ENCODE measurements at places on chromosomes 6 and 20.

- no peak for DNase-seq
Observed at GRCh38 chr6:11215773-11216172, 16.7 kb downstream of the NEDD9 start.

- DNase-seq = no peak
Observed at GRCh38 chr6:73565767-73566485, 45.1 kb upstream of the EEF1A1 start.

DNA sequence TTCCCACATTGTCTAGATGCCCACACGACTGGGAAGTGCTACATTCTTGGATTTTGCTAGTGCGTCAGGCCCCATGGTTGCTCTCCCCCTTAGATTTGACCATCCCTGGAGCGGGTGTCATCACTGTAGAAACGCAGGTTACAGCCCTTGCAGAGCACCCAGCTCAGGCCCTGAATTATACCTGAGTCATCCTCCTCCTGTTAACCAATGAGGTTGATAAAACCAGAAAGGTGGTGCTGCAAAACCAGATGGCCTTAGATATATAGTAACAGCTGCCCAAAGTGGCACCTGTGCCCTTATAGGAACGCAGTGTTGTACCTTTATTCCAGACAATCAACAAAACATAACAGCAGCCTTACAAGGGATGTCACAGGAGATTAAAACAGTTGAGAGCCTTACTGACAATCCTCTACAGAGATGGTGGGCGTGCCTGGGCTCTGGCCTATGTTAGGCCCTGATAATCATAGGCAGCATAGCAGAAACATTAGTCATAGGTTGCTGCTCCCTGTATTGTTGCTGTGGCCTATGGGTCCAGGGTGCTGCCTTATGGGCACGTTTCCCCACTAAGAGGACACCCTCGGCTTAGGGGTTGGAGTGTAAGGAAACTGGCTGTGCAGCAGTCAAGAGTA, 33.6 kb upstream of the HSF2 start:
- DNase-seq = no peak

DNA sequence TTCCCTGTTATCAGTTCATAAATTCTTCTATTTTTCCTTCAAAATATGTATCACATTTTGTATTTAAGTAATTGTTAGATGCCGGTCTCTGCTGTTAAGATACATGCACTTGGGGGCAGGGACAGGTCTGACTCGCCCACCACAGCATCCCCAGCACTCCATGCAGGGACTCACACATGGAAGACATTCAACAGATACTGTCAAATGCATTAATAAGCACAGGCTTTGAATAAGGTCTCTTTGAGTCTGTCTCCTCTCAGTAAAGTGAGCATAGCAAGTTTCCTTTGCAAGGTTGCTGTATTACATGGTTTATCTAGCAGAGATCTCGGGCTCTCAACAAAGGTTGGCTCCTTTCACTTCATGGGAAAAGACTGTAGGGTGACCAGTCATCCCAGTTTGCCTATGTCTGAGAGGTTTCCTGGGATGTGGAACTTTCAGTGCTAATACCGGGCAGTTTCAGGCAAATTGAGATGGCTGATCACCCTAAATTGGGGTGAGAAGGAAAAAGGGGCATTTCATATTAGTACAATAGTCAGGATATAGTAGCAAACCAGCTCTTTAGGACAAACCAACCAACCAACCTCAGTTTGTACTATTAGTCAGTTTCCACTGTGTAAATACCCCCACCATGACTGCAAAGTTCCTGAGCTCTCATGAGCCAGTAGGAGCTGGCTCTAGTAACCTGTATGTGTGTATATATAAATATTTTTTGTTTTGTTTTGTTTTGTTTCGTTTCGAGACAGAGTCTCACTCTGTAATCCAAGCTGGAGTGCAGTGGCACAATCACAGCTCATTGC, 15.0 kb downstream of the JPH2 start:
- DNase-seq = no peak

DNA sequence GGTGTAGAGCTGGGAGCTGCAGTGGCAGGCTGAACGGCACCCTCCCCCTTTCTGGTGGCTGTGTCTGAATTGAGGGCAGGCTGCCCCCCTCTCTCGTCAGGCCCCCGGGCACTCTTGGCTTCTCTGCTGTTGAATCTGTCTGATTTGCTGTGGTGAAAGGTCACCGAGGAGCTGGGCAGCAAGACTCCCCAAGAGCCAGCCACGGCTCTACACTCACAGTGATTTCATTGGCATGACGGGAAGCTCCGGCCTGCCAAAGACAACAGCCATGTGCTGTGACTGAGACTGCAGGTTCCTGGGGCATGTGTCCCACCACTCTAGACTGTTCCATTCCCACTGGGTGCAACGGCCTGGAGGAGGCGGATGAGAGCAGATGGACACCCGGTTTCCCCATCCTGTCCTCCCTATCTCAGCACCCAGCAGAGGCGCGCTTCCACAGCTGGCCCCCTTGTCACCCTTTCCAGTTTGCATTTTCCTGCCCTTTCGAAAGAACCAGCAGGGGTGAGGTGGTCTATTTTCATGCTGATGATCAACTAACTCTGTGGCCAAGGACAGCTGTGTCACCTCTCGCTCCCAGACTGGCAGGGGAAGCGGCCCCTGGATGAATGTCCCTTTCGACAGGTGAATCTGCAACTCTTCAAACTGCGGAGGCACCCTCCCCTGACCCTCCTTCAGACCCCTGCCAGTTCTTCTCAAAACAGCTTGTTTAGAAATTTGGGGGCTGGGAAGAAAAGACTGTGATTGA, 2.2 kb downstream of the APCDD1L start:
- no peak for DNase-seq

- DNase-seq = no peak
Observed at GRCh38 chr6:101402622-101403031, 9.1 kb downstream of the GRIK2 start.

GRCh38 chr6:148082696-148083095, 259.9 kb upstream of the SASH1 start:
- no peak for DNase-seq

- no peak for DNase-seq
Observed at GRCh38 chr6:142926177-142926493, 18.8 kb downstream of the HIVEP2 start.

GRCh38 chr20:11847827-11848226, 69.9 kb upstream of the BTBD3 start:
- no peak for DNase-seq

- no peak for DNase-seq
Observed at GRCh38 chr6:139868576-139868975, 494.1 kb upstream of the CITED2 start.

DNA sequence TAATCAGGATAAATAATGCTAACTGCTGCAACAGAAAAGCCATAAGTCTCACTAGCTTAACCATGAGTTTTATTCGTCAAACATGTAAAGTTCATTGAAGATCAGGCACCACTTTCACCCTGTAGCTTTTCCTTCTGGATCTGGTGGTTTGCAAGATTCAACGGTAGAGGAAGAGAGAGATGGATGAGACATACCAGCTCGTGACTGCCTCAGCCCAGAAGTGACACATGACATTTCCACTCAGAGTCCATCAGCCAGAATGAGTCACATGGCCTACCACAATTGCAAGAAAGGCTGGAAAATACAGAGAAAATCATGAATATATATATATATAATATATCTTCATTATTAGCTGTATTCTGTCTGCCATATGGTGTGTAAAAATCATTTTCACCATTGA, 29.0 kb downstream of the SPTLC3 start:
- no peak for DNase-seq

- DNase-seq = no peak
Observed at GRCh38 chr6:148416330-148416965, 73.8 kb downstream of the SASH1 start.

DNA sequence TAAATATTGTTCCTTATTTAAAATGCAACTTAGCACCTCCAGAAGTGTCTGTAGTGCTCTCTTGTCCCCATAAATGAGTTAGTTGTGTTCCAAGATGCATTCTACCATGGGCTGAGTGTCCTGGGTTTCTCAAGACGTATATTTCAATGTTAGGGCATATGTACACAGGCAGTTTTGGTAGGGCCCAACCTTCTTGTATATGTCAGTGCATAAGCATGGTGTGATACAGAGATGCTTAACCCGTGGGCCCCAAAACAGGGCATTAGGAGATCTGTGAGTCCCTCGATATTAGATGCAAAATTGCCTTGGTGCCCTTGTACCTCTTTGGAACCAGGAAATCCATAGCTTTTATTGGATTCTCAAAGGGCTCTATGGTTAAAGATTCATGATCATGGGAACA, 91.5 kb upstream of the HIVEP1 start:
- no peak for DNase-seq

- DNase-seq = no peak
Observed at GRCh38 chr6:88572449-88573139, 390.8 kb downstream of the RNGTT start.

- DNase-seq = no peak
Observed at GRCh38 chr20:11917663-11918062, at the start of gene BTBD3. Gene BTBD3 (plus strand): TSS chr20:11917893. CDS start chr20:11918276, 383 bp downstream.

- DNase-seq = no peak
Observed at GRCh38 chr6:101803136-101803535, 409.6 kb downstream of the GRIK2 start.

GRCh38 chr6:111743360-111743759, 129.9 kb downstream of the FYN start:
- DNase-seq = no peak

DNA sequence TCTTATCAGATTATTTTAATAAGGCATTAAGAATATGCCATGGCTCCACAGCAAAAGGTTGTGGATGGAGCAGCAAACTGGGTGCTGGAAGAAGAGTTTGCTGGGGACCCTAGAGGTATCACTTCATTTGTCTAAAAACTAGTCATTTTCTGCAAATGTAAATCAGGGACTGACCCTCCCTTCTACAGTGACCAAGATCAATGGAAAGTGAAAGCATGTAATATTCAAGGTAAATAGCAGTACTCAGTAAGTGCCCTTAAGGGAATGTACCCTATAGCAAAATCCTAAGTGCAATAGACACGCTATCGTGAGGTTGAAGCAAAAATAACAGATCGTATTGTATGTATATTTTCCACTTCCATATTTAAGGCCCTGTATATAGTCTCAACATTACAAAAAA, 38.7 kb downstream of the TRDN start:
- DNase-seq = no peak

DNA sequence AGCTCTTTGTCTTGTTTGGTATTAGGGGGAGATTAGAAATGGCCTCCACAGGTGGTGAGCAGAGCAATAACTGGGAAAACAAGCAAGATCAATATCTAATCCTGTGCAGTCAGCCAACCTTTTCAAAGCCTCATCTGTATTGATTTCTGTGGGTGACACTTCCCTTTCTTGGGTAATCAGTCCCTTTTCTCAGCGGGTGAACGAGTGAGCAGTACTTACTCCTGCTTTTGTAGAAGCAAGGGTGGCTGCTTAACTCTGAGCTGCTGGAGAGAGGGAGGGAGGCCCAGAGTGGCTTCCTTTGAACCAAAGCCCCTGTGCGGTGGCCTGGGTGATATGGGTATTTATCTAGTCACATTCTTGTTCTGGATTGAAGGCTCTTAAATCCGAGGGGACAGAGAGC, 254.8 kb upstream of the CHD6 start:
- DNase-seq = no peak

- no peak for DNase-seq
Observed at GRCh38 chr20:15726416-15726815, 846.8 kb downstream of the KIF16B start.

DNA sequence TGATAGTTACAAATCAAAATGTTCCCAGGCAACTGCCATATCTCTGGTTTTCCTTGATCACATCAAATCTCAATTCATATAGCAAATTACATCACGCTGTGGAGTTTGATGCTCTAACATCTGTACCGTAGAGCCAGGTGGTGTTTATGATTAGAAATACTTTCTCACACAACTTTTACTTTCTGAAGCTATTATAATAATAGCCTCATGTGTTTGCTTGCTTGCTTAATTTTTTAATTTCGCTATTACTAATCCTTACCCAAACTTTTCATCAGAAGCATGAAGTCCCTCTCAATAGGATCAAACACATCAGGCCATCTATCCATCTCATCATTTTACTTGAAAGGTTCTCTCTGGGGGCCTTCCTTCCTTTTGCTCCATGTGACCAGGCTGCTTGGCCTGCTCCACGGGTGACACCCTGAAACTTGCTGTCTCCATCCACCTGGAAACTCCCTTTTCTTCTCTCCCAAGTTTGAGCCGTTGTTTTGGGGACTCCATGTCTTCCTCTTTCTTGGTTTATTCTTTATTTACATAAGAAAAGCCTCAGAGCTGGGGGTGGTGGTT, 75.4 kb downstream of the ADAT2 start:
- no peak for DNase-seq

- no peak for DNase-seq
Observed at GRCh38 chr6:11143394-11144371, 32.2 kb upstream of the ERVFRD-1 start.

- DNase-seq = no peak
Observed at GRCh38 chr20:57167971-57168701, 98.3 kb downstream of the BMP7 start.

- no peak for DNase-seq
Observed at GRCh38 chr6:28384143-28384533, 15.4 kb downstream of the ZSCAN12 start.

GRCh38 chr20:13868331-13868730, 83.5 kb downstream of the NDUFAF5 start:
- no peak for DNase-seq

DNA sequence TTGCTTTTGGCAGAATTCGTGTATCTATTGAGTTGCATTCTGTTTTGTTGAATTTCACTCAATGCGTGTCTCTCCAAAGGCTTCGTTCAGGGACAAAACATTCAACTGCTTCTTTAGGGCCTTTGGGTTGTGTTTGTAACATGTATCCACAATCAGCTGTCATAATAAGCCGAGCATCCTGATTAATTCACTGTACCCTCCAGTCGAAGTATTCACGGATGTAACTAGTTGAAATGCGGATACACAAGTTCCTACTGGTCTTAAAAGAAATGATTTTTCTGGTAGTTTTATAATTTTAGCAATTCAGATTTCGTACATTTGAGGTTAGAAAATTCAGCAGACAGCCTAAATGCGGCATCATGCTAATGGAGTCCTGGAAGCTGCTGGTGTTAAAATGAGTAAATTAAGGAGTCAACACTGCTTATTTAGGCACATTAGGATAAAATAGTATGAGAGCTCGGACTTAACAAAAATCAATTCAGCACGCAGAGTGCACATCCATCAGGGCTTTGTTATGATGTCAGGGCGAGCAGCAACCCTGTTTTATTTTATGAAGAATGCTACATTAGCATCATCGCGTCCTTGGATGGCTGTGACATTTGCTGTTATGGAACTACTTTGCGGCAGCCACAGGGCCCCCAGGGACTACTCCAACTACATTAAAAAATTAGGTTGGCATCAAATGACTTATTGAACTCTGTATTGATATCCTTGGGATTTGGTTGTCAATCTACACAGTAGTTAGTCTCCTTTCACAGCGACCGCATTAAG, 489.3 kb upstream of the FLRT3 start:
- DNase-seq = no peak

- peak; percentile 55 for DNase-seq
Observed at GRCh38 chr20:54649511-54649962, 174.1 kb downstream of the DOK5 start.
